AG10803 (cell line): ENCODE measurements at places on chromosomes 7 and 10.

- peak; percentile 90 for DNase-seq
These were observed 21.3 kb downstream of the MDH2 start for GRCh38 chr7:76069238-76069638.

DNA sequence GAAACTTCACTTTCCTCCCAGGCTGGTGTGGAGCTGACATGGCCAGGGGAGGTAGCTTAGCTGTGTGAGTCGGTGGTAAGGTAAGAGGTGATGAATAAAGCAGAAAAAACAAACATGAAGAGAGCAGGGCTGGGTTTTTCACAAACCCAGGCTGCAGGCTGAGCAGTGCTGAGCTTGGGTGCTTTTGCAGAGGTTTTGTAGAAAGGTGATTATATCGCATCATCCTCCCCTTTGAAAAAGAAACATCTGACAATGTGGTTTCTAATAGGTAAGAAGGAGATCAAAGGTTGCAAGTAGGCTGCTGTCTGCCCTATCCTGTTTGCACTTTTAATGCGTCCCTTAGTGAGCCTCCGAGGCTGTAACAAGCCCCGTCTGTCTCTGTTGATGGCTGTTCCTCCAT lies 69.6 kb upstream of the GRM8 start:
- DNase-seq: no peak

DNA sequence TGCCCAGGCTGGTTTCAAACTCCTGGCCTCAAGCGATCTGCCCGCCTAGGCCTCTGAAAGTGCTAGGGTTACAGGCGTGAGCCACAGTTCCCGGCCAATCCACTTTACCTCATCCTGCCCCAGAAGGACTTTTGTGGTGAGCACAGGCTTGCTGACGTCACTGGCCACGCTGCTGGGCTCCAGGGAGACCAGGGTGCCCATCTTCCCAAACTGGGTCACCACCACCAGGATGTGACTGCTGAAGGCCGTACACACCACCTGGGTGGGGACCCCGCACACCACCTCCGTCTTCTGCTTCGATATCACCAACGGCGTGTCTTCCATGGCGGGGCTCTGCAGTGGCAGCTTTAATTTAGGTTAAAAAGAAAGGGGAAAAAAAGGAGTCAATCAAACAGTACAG lies 816 bp downstream of the PSMG3 start:
- DNase-seq: peak; percentile 49

GRCh38 chr7:118057404-118057803 lies 126.6 kb upstream of the LSM8 start:
- no peak for DNase-seq

GRCh38 chr7:39127058-39127457 lies 149.3 kb downstream of the POU6F2 start:
- DNase-seq: no peak
